ENCODE measurements at places on chromosomes 4 and X.

- no peaks in the 10 kb centered on the region for H3K27me3 ChIP-seq
- H3K4me1 ChIP-seq, result no peaks in the 10 kb centered on the region
- H3K27ac ChIP-seq, result no peak overlapping the region
- DNase-seq, result no peak
These were observed 234.0 kb upstream of the BCOR start for GRCh38 chrX:40331762-40332161.

GRCh38 chr4:128308986-128309385 lies 21.4 kb upstream of the PGRMC2 start:
- no peak overlapping the region for H3K27ac ChIP-seq
- H3K4me1 ChIP-seq, result no peaks in the 10 kb centered on the region
- no peaks in the 10 kb centered on the region for H3K36me3 ChIP-seq
- no peaks in the 10 kb centered on the region for H3K27me3 ChIP-seq

DNA sequence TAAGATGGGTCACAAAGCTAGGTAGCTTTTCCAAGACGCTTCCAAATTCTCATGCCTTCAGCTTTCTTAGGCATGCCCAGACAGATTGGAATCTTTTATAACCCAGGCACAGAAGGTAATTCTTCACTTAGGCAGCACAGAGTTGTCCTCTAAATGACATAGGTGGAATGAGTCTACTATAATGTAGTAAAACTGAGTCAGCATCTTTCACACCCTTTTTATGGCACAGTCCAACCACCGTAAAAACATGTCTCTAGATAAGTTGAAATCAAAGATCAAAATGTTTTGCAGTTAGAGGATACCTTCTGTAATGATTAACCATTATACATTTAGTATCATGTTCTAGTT lies 128.4 kb upstream of the FAT1 start:
- H3K36me3 ChIP-seq, result no peaks in the 10 kb centered on the region
- no peak for DNase-seq
- H3K27me3 ChIP-seq, result no peaks in the 10 kb centered on the region
- H3K4me3 ChIP-seq, result no peak overlapping the region

- H3K27me3 ChIP-seq, result no peaks in the 10 kb centered on the region
- H3K36me3 ChIP-seq, result no peaks in the 10 kb centered on the region
- H3K4me1 ChIP-seq, result no peaks in the 10 kb centered on the region
- no peak overlapping the region for H3K27ac ChIP-seq
These were observed 31.5 kb upstream of the ARAF start for GRCh38 chrX:47529548-47529947.

DNA sequence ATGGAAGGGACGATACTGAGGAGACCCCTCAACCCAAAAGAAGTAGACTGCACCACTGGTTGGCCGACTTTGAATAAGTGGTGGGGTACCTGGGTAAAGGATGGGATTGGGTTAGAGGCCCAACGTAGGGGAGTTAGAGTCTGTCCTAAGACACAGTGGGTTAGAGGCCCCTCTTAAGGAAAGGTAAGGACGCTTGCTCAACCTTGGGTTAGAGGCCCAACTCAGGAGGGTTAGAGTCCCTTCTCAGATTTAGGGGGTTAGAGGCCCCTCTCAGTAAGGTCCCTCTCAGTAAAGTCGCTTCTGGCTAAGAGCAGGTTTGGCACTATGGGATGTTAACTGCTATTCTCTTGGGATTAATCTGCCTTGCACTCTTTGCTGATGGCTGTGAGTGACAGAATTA lies 81.3 kb downstream of the ACOX3 start:
- no peak overlapping the region for H3K4me3 ChIP-seq
- no peaks in the 10 kb centered on the region for H3K27me3 ChIP-seq
- H3K36me3 ChIP-seq, result no peaks in the 10 kb centered on the region

DNA sequence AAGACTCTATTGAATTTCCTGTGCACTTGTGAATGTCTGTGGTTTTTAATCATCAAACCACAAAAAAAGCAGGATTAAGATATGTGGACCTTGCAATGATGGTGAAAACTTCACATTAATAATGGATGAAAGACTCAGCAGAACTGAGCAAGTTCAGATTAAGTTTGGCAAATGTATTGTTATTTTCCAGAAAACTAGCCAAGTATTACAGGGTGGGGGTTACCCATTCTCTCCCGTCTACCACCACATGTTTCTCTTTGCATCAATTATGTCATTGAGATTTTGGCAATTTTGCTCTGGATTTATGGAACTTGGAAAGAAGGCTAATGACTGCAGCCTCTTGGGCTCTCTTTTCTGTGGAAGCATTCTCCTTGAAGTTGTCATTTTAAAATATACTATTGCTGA lies 577.1 kb downstream of the ANKRD50 start:
- H3K27me3 ChIP-seq, result no peaks in the 10 kb centered on the region
- no peak for DNase-seq
- no peak overlapping the region for H3K27ac ChIP-seq
- H3K36me3 ChIP-seq, result no peaks in the 10 kb centered on the region

DNA sequence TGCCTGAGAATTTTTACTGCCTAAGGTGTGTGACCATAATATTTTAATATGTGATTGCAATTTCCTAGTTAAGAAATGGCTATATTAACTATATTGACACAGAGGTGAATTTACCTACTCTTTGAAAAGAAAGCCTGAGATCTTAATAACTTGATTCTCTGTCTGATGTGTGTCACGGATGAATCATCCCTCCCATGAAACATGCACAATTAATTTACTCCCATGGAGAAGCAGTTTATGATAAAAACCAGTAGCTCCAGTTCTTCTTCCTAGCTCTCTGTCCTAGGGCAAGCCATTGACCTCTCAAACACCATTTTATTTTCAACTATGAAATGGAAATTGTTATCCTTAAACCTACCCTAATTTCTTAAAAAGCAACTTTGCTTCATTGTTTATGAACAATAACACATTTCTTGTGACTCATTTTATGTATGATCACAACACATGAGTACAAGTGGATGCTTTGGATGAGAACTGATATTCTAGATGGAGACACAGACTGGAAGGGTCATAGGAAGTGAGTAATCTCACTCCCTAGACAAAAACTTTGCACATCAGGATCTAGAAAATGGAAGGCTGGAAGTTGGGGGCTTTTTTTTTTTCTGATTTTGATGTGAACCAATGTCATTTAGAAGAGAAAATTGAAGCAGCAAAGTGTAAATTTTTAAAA lies 438.3 kb downstream of the GPAT3 start:
- no peak overlapping the region for H3K4me3 ChIP-seq
- H3K27me3 ChIP-seq, result no peaks in the 10 kb centered on the region
- no peak overlapping the region for H3K27ac ChIP-seq
- no peaks in the 10 kb centered on the region for H3K36me3 ChIP-seq
- no peaks in the 10 kb centered on the region for H3K4me1 ChIP-seq

- DNase-seq, result no peak
- H3K27ac ChIP-seq, result no peak overlapping the region
- no peaks in the 10 kb centered on the region for H3K36me3 ChIP-seq
- H3K4me3 ChIP-seq, result no peak overlapping the region
- H3K27me3 ChIP-seq, result no peaks in the 10 kb centered on the region
- H3K4me1 ChIP-seq, result no peaks in the 10 kb centered on the region
These were observed 813.0 kb upstream of the POU3F4 start for GRCh38 chrX:82695066-82695465.

DNA sequence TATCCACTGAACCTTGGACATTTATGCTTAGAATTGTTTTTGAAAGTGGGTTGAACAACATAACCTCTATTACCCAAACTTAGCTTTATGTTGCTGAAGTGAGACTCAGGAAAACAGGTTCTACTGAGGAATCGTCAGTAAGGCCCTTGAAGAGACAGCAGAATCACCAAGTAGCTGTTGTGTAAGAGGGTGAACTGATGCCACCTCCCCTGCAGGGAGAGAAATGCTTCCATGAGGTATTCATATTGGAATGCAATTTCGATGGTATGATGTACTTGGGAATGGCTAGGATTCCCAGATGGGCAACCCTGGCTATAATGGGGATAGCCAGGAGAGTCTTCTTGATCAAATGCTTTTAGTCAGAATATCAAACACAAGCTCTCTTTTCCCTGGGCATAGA lies 4.1 kb upstream of the SCRG1 start:
- H3K36me3 ChIP-seq, result no peaks in the 10 kb centered on the region
- DNase-seq, result no peak
- no peak overlapping the region for H3K4me3 ChIP-seq
- peaks cover under 1% of the 10 kb centered on the region for H3K4me1 ChIP-seq
- no peak overlapping the region for H3K27ac ChIP-seq
- no peaks in the 10 kb centered on the region for H3K27me3 ChIP-seq

DNA sequence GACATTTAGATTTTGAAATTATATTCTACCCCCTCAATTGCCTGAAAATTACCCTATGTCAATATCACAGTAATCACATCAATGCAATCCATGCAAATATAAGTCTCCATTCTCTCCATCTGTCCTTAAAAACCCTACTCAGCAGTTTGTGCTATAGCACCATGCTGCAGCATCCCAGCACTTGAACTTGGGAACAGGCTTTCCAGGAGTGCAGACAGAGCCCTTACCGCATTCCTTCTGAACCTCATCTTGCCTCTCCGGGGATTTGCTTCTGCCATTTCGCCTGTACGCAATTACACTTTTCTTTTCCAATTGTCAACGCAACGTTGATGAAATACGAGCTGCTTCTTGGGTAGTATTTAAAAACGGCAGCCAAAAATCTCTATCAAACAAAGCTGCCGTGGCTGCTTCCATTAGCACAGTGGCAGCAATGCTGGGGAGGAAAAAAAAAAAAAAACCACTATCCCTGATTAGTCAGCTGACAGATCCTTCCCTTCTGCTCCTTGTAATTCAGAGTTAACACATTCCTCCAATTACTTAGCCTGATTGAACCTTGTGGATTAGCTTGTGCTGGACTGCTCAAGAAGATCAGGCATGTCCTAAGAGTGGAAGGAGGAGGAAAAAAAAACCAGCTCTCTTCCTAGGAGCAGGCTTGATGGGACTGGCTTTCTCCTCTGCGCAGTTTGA lies 65.6 kb downstream of the MCF2 start:
- no peaks in the 10 kb centered on the region for H3K27me3 ChIP-seq
- no peaks in the 10 kb centered on the region for H3K36me3 ChIP-seq
- H3K4me3 ChIP-seq, result no peak overlapping the region
- no peak overlapping the region for H3K27ac ChIP-seq

DNA sequence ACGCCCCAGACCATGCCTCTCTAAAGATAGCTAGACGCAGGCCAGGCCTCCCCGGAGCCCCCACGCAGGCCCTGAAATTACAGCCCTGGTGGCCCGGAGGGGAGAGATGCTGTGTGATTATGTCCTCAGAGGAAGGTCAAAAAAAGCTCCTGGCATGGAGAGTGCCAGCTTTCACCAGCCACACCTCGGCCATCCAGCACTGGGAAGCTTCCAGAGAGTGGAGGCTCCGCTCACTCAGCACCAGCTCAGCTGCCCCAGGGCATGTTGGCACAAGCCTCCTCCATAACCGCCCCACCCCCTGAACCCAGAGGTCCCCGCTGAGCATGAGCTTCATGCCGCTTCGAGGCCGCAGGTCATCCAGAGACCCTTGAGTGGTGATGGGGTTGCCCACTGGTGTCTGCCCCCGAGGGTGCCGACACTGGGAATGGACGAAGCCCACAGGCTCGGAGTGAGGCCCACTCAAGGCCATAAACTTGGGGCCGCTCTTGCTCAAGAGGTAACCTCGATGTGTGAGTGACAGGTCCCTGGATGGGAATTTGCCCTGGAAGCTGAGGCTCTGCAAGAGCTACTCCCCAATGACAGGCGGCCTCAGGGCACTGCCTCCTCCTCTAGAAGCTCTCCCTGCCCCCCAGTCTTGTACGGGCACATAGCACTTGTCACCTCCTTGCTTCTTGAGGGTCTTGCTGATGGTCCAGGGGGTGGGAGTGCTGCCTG lies 4.4 kb upstream of the BGN start:
- H3K4me3 ChIP-seq, result no peak overlapping the region
- H3K27me3 ChIP-seq, result no peaks in the 10 kb centered on the region
- no peak overlapping the region for H3K27ac ChIP-seq
- H3K4me1 ChIP-seq, result peaks cover 3% of the 10 kb centered on the region
- H3K36me3 ChIP-seq, result no peaks in the 10 kb centered on the region
- no peak for DNase-seq

DNA sequence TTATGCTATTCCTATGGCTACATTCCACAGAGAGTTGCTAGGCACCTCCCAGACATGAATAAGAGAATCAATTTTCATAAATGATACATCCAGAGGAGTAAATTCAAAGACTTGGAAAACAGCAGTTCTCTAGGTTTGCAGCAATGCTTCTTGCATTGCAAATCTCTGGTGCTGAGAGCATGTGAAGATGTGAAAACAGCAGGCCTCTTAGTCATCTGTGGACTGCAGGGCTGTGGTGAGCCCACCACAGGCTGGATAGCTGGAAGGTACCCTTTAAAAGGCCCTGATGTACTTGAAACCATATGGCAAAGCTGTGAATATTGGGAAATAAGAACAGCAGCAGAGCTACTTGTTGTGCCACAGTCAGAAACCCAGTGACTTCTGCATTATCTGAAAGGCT lies 2135.9 kb downstream of the ARAP2 start:
- no peak overlapping the region for H3K4me3 ChIP-seq
- no peaks in the 10 kb centered on the region for H3K4me1 ChIP-seq
- H3K27me3 ChIP-seq, result no peaks in the 10 kb centered on the region
- no peaks in the 10 kb centered on the region for H3K36me3 ChIP-seq
- DNase-seq, result no peak
- H3K27ac ChIP-seq, result no peak overlapping the region

DNA sequence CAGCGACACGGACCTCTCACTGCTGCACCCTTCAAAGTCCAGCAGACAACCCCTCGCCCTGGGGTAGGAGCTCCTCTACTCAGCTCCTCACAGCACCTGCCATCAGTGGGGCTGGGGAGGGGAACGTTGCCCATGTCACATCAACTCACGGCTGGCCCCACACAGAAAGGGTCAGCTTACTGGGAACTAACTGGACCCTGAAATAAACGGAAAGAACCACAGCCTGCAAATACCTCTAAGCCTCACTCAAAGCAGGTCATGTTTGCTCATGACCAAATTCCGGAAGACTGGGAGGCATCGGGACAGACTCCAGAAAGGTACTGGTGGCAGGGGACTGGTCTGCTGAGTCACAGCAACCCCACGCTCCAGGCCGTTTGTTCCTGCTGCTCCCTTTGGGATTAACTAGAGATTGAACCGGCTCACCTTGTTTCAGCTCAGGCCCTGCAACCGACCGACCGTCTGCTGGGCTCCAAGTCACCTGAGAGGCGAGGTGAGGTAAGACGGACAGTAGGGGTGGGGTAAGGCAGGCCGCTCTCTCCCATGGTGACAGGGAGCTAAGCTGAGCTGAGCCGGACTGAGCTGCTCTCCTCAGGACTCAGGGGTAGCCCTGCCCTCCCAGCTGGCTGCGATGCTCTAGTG lies 5.6 kb downstream of the G6PD start:
- no peaks in the 10 kb centered on the region for H3K36me3 ChIP-seq
- peaks cover 14% of the 10 kb centered on the region for H3K4me1 ChIP-seq
- H3K4me3 ChIP-seq, result no peak overlapping the region
- DNase-seq, result no peak
- no peaks in the 10 kb centered on the region for H3K27me3 ChIP-seq

- no peaks in the 10 kb centered on the region for H3K27me3 ChIP-seq
- H3K36me3 ChIP-seq, result no peaks in the 10 kb centered on the region
- no peak overlapping the region for H3K4me3 ChIP-seq
- DNase-seq, result no peak
- H3K27ac ChIP-seq, result no peak overlapping the region
These were observed 96.5 kb upstream of the BEND4 start for GRCh38 chr4:42248972-42249371.

- DNase-seq, result no peak
- H3K4me3 ChIP-seq, result no peak overlapping the region
- H3K4me1 ChIP-seq, result no peaks in the 10 kb centered on the region
- H3K27me3 ChIP-seq, result no peaks in the 10 kb centered on the region
- H3K36me3 ChIP-seq, result no peaks in the 10 kb centered on the region
These were observed 93.8 kb downstream of the INPP4B start for GRCh38 chr4:142752202-142752786.

- H3K36me3 ChIP-seq, result no peaks in the 10 kb centered on the region
- no peak for DNase-seq
- no peak overlapping the region for H3K27ac ChIP-seq
- no peaks in the 10 kb centered on the region for H3K4me1 ChIP-seq
- H3K4me3 ChIP-seq, result no peak overlapping the region
- H3K27me3 ChIP-seq, result no peaks in the 10 kb centered on the region
These were observed 148.7 kb upstream of the KIT start for GRCh38 chr4:54509057-54509456.

All from testis (tissue), 5 donors.